ENCODE measurements at places on chromosomes 6 and 20.

GRCh38 chr6:52931351-52931750 is 21.9 kb upstream of the GSTA3 start:
- no peak for DNase-seq

- DNase-seq = no peak
Measured at GRCh38 chr6:144683216-144684070, 398.3 kb downstream of the UTRN start.

DNA sequence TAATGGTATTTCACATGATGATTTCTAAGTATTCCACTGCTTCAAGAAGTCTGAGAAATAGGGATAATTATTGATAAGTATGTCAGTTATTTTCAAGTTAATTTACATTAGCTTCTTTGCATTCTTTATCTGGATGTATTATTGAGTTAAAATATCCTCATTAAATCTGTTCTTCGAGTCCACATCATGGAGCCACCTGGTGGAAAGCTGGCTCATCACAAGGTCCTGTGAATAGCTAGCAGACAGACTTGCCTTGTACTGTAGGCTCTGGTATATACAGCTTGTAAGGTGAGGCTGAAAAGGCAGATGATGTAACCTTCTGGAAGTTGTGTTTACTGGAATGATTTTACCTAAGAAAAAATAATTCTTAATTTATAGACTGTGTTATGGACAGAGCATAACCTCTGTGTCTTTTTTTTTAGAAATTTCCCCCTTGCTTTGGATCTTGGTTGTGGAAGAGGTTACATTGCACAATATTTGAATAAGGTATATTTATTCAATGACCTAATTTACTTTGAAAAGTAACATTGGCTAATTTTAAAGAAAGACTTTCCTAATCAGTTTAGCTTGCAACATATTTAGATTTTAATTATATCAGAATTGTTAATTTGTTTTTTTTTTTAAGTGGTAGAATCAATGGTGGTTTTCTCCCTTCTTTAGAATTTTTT is 3.5 kb downstream of the NDUFAF5 start:
- DNase-seq = peak; percentile 66

- no peak for DNase-seq
Measured at GRCh38 chr6:158461954-158462353, 97.9 kb upstream of the TMEM181 start.

DNA sequence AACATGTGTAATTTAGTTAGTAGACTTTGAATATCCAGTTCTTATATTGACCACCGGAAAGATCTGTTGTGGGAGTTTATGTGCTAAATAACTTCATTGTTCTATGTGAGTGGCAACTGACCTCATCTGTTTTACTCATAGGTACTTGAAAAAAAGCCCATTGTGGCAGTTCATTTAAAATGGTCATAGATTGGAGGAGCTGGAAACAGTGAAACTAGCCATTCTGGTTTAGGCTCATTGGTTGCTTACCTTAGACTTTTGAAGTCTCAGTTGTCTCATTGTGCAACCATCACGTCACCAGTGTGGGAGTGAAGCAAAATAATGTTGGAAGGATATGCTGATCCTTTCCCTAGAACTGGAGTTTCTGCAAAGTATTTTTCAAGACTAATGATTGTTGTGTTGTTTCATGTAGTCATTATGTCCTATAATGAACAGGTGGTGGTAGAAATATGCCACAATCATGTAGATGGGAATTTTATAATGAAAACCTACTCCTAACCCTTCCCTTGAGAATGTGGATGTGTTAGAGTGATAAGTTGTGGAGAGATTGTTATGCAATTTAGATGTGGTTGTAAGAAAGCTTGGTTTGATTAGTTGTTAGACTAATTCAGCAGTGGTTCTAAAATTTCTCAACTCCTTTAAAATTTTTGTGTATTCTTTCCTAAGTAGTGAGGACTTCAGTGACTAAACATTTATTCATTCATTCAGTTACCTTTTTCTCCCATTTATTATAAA is 18.3 kb downstream of the DSP start:
- no peak for DNase-seq

DNA sequence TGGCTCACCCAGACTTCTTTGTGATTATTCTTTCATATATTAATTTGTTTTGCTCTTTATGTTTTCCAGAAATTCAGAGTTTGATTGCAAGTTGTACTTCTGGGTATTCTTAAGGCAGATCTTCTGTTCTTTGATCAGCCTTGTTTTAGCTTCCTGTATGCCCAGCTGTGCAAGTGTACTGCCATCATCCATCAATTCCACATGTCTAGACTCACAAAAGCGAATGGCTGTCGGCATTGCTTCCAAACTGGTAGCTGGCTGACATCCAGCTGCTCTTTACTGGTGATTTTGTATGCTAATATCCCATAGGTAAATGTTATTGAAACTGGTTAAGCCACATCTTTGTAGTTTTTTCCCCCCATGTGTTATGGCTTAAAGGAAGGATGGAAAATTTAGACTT is 1084.8 kb upstream of the CITED2 start:
- no peak for DNase-seq

GRCh38 chr6:51019806-51020205 is 201.1 kb downstream of the TFAP2B start:
- no peak for DNase-seq

- DNase-seq = no peak
Measured at GRCh38 chr20:49281059-49281912, 3.4 kb upstream of the ZNFX1 start.

DNA sequence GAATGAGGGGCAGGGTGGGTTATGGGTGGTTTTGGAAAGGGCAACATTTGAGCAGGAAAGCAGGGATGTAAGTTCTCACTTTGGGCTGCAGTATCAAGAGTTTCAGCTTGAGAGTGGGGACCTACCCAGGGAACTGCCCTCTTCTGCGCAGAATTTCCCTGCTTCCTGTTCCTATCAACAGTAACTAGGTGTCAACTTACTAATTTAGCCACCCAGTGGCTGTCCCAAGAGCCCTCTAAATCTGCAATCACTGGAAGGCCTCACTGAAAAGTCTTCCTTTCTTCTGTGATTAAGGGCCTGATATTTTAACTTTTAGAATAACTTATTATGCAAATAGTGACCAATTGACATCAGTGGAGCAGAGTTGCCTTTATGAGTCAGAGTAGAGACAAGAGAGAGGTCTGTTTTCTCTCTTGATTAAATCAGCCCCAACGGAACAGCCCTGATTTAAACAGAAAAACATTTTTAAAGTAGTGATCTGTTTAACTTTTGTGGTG is 118.2 kb upstream of the RIPOR2 start:
- DNase-seq = peak; percentile 93

GRCh38 chr20:16064989-16065707 is 508.1 kb downstream of the KIF16B start:
- DNase-seq = peak; percentile 28

- DNase-seq = no peak
Measured at GRCh38 chr6:166490671-166491500, 95.6 kb downstream of the RAMACL start.

- DNase-seq = no peak
Measured at GRCh38 chr6:3190779-3191178, 33.4 kb upstream of the TUBB2A start.

- no peak for DNase-seq
Measured at GRCh38 chr20:59671661-59672471, 67.5 kb downstream of the PHACTR3 start.

DNA sequence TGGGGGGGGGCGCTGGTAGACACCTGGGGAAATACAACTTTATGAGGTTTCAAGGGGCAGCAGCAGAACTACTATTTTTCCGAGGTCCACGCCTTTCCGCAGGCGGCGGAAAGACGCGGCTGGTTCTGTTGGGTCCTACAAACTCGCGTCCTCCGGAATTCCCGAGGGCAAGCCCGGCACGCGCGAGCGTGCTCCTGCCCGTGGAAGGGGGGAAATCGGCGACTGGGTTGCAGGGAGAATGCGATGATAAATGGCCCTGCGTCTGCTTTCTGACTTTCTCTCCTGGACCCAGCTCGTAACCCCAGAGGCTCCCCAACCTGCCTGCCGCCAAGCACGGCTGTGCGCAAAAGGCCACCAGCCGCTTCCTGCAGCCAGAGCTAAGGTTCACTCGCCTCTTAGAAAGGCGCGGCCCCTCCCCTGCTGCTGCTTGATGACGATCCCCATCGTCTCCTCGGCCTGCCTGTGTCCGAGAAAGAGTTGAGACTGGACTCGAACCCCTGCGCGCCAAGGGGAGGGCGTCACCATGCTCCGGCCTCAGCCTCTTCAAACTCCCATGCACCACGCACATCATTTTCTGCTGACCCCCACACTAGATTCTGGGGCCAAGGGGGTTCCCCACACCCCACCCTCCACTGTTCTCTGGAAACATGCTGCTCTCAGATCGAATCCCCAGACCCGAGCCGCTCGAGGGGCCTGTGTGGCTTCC is 6.7 kb downstream of the FOXA2 start:
- no peak for DNase-seq

- peak; percentile 29 for DNase-seq
Measured at GRCh38 chr6:108838101-108838717, 10.0 kb upstream of the ARMC2 start.

DNA sequence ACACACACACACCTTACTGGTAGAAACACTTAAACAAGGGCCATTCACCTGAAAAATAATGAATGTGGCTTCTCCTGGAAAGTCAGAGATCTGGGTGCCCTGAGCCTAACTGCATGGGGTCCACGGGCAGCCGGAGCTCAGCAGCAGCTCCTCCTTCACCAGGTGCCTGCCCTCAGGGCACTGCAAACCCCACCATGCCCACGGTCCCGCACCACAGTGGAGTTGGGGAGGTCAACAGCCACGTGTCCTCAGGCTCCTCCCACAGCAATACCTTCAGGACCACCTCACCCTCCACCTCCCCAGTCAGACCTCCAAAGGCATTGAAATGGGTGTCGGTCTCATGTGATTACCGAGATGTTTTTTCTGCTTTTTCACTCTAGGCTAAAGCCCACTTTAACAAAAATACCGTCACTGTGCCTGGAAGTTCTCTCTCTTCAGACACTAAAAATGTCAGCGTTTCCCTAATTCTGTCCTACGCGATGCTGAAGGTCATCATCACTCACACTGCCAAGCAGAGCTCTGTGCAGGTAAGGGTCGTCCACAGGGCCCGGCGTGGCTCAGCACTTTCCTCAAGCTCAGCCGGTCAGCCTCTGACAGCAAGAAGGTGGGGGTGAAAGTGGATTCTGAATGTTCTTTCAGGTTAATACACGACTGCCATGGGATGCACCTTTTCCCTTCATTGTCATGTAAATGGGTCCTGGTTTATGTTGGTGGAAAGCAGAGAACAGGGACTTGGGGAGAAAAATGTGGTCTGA is 48.9 kb downstream of the CDK5RAP1 start:
- DNase-seq = no peak

- DNase-seq = peak; percentile 83
Measured at GRCh38 chr6:13302751-13303667, 25.3 kb downstream of the TBC1D7 start.

DNA sequence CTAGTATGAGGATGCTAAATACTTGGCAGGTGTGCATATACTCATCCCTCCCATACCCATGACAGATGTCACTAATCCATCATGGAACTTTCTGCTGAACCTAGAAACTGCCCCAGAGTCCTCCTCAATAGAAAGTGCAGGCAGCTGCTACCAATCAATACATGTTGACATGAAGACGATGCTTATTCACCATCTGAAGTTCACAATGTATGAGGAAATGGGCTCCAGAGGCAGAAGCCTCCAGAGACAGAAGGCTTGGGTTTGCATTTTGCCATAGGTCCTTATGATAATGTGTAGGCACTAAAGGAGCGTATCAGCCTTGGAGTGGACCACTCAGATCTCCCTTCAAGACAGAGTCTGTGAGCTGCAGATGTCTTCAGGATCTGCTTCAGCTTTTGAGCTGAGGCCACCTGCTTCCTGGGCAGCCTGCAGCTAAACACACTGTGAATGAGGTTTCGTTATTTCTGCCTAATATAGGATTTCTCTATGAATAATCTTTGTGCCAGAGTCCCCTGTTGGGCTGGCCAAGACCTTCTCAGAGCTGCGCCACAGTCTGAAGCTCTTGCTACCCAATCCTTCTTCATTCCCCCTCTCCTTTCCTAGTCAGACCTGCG is 7.5 kb upstream of the KIAA1755 start:
- DNase-seq = no peak

GRCh38 chr20:43028470-43028869 is 161.2 kb downstream of the PTPRT start:
- no peak for DNase-seq

- DNase-seq = no peak
Measured at GRCh38 chr20:63011798-63012197, 5.0 kb upstream of the BHLHE23 start.

DNA sequence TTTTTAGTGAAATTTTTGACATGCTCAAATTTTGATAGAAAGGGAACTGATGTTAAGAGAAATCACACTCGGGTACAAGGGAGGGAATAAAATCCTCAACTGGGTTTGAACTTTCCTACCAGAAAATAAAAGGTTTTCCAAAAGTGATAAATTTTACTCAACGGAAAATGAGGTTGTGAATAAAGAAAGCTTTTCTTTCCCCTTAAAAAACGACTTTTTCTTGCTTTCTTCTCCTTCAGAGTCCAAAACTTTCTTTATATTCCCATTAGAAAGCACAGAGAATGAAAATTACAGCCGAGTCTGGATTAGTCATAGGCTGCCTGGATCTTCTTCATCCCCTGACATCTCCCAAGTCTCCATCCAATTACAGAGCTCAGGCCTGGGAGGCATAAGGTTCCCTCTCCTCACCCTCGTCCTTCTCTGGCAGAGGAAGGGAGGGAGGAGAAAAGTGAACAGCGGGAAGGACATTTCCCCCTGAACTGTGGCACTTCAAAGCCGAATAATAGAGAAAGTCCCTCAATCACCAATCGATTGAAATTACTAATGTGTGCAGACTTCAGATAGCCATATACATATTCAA is 28.1 kb upstream of the QKI start:
- DNase-seq = peak; percentile 60

- no peak for DNase-seq
Measured at GRCh38 chr6:149053848-149054558, 263.5 kb upstream of the TAB2 start.

DNA sequence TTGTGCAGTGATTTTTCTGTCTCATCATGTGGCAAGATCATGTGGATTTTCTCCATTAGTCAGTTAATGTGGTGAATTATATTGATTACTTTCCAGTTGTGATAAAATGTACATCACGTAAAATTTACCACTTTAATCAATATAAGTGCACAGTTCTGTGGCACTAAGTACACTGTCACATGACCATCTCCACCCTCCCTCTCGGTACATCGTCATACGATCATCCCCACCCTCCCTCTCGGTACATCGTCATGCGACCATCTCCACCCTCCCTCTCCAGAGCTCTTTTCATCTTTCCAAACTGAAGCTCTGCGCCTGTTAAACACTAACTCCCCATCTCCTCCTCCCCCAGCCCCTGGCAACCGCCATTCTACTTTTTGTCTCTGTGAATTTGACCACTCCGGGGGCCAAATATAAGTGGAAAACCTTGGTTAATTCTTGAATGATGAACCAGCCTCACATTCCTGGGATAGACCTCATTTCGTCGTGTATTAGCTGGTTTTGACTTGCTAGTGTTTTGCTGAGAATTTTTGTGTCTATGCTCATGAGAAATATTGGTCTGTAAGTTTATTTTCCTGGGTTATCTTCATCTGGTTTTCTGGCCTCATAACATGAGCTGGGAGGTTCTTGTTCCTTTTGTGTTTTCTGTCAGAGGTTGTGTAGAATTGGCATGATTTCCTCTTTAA is 10.8 kb downstream of the NTSR1 start:
- DNase-seq = no peak

All from umbilical cord (tissue), 2 donors.